NCI-H2081 (cell line): ENCODE measurements at places on chromosomes 6 and 20.

GRCh38 chr20:17538517-17539170, 7.5 kb upstream of the BFSP1 start:
- DNase-seq, result no peak

GRCh38 chr20:51828762-51829161, 26.4 kb upstream of the SALL4 start:
- DNase-seq, result no peak

DNA sequence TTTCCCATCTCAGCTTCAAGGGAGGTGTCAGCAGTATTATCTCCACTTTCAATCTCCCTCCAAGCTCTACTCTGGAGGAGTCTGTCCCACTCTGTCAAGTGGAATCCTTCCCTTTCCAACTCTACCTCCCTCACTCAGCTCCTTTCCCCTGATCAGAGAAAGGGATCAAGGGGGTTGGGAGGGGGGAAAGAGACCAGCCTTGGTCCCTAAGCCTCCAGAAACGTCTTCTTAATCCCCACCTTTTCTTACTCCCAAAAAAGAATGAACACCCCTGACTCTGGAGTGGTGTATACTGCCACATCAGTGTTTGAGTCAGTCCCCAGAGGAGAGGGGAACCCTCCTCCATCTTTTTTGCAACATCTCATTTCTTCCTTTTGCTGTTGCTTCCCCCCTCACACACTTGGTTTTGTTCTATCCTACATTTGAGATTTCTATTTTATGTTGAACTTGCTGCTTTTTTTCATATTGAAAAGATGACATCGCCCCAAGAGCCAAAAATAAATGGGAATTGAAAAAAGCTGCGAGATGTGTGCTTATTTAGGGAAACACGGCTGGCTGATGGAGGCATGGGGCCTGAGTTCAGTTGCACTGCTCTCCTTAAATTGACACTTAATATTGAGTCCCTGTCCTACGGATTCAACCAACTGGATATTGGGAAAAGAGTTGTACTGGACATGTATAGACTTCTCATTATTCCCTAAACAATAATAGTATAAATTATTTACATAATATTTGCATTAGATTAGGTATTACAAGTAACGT, 4.9 kb downstream of the TUBB start:
- DNase-seq, result no peak

- DNase-seq, result no peak
Observed at GRCh38 chr20:32858701-32859372, at the start of gene EFCAB8. Gene EFCAB8 (plus strand): TSS chr20:32858923. CDS start chr20:32863793, 4,870 bp downstream.

DNA sequence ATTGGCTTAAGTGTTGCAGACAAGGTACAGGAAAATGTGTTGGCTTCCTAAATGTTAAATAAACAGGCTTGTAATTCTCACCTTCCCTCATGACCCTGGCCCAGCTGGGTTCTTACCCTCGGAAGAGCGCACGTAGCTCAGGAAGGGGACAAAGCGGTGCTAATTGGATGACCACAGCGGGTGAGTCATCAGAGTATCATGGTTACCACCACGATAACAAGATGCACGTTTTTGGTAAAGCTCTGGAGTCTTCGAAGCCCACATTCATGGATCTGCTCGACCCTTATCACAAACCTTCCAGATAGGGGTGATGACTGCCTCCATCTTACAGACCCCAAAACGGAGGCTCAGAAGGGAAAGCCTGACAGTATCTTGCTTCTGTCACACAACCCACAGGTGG, 32.8 kb downstream of the APCDD1L start:
- no peak for DNase-seq

GRCh38 chr6:107125771-107126170, 10.5 kb upstream of the BEND3 start:
- no peak for DNase-seq

GRCh38 chr6:42315991-42316970, 98.6 kb upstream of the MRPS10 start:
- no peak for DNase-seq

- DNase-seq, result no peak
Observed at GRCh38 chr6:106116125-106116832, 30.1 kb downstream of the PRDM1 start.

- no peak for DNase-seq
Observed at GRCh38 chr6:161137839-161138542, 135.9 kb downstream of the AGPAT4 start.

DNA sequence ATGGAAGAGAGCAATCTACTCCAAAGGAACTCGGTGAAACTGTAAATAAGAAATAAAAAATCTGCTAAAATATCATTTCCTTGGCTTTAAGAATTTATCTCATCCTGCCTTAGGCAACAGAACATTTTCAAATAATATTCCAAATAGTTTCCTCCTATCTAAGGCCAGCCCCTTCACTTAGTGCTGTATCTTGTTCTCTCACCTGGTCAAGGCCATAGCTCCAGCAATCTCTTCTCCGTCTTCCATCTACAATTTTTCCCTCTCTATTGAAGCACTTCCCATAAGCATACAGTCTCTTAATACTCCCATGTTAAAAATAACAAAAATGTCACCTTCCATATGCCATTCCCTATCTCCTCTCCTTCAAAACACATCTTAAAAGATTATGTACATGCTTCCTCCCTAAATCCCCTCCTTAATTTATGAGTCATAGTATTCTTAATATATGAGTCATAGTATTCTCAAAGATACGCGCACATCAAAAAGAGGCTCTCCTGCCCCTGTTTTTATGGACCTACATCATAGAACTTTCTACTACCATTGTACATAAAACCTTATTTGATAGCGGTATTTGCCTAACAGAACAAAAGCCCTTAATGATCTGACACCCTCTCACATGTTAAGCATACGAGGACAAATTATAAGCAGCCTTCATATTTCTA, 146.9 kb downstream of the PDE10A start:
- no peak for DNase-seq

DNA sequence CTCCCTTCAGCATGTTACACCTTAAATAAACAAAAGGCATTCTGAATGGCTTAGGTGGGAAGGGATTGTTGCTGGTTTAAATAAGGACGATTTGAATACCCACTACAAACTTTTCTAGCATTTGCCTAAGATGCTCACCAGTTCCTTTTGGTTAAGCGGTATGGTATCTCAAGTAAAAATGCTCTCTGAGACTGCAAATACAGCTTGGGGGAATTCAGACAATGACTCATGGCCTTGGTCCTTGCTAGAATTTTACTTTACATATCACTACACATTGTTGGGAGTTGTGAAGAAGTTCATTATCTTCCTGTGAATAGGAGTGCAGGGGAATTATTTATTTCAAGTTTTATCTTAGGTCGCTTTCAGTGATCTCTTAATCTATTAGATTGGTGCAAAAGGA, 670.7 kb downstream of the UTRN start:
- no peak for DNase-seq
